Stimulated activated CD8-positive, alpha-beta memory T cell treated with anti-CD3 and anti-CD28 coated beads, Interleukin-2, amount 100 ng/mL, for 1 hour (primary cell): ENCODE measurements at places on chromosomes 7 and 10.
A peak's percentile ranks its signal among the peaks of the same experiment; 100 is the strongest.

DNA sequence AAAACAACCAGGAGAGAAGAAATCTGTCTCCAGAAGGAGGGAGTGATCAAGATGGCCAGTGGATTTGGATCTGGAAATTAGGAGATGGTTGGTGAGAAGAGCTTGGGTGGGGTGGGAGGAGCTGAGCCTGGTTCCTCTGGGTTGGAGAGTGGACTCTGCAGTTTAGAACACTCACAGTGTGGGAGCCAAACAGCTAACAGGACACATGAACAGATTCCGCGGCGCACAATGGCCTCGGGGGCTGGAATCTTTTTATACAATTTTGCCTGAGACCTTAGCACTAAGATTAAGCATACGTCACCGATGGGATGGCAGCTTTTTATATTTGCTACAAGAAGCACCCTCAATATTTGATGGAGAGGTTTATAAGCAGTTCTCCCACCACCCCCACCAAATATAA, 2.9 kb downstream of the ECHDC3 start:
- DNase-seq, result no peak

GRCh38 chr7:83579740-83580139, 69.2 kb downstream of the SEMA3E start:
- DNase-seq, result no peak

GRCh38 chr10:53990799-53991238, 810.2 kb downstream of the PCDH15 start:
- no peak for DNase-seq

DNA sequence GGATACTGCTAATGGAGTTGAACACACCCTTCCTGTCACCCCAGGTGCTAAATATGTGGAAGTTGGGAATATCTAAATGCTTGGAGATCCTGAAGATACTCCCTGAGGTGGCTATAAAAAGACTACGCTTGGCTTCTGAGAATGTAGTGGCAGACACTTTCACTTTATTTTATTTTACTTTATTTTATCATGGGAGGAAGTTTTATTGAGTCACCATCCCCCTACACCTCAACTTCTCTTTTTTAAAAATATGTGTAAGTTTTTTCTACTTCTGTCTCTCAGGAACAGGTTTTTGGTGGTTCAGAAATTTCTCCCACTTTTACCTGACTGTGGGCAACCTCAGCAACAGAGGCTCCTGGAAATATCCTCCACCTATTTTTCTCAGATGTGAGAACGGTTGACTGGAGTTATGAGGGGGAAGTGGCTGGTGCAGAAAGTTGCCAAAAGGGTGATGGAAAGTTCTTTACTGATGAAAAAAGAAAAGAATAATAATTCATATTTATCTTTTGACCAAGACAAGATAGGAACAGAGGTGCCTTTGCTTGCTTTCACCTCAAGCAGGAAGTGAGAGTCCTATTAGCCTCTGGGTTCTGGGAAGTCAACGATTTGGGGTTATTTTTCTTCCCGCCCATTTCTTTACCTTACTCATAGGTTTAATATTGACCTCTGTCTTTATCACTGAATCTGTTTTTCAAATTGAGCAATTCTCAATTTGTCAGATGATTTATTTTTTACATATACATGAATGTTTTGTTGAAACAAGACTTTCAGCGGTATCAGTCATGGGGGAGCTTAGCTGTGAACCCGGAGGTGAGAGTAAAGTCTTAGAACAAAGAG, 103.6 kb downstream of the AHR start:
- DNase-seq, result no peak

- no peak for DNase-seq
These were observed 101.8 kb downstream of the EGFR start for GRCh38 chr7:55120501-55121198.

GRCh38 chr10:241451-241850, 106.2 kb downstream of the ZMYND11 start:
- no peak for DNase-seq

DNA sequence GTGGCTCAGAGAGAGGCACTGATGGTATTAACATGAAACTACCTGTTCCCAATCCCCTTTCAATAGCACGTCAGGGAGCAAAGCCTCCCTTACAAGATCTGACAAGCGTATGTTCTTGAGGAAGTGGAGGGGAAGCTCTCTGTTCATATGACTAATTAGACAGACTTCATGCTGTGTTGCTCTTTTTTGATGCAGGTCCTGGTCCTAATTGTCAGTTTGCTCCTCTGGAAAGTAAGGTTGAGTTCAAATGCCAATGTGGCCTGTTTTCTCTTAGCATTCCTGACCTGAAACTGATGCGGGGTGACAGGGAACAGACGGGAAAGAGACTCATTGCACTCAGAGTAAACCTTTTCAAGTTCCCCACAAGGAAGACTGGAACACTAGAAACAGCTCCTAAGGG, 27.0 kb upstream of the TBX20 start:
- DNase-seq, result no peak

DNA sequence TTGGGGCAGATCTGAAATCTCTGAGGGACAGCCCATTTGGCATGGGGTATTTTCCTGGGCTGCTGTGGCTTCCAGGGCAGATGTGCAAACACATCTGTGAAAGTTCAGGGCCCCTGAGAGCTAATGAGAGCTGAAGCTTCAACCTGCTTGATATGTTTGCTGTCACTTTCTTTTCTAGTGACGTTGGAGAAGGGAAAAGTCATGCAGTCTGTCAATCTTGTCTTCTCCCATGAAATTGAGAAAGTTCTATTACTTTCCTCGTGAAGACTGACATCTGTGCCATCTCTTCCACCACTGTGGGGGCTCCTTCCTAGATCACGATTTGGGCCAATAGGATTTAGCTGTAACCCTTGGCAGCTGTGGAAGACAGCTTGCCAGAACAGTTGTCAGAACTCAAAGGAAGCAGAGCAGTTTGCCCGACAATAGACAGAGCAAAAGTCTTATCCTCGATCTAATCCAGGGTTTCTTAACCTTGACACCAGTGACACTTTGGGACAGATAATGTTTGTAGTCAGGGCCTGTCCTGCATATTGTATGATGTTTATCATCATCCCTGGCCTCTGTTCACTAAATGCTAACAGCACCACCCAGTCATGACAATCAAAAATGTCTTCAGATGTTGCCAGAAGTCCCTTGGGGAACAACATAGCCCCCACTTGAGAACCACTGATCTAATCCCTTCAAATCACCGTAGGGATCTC, 586.5 kb downstream of the LRMDA start:
- no peak for DNase-seq

DNA sequence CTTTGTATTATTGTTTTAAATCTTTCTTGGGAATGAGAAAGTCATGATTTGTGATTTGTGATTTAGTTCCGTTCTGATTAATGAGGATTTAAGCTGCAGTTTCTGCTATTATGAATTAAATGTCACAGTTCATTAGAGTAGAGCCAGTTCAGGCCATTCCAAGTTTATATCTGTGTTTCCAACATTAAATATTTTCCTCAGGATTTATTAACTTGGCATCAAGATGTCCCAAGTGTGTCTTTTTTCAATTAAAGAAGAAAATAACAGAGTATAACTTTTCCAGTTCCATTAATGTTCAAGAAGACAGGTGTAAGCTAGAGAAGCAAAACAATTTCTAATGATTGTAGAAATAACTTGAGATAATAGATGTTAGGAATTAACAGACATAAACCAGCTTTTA, 1183.2 kb upstream of the CELF2 start:
- no peak for DNase-seq

DNA sequence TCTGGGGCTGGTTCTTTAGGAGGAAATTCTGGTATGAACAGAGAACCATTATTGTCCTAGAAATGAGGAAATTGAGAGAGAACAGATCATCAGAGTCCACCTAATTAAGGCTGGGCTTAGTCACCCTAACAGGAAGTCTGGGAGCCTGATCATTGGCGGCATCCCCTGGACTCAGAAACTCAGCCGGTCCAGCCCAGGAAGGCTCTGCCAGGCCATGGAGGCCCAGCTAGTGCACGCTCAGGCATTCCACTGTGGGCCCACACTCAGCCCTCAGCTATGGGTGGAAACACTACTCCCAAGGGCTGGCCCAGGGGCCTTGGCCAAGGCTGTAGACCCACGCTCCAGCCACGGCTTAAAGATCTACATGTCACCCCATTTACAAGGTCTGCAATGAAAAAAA, 109.2 kb downstream of the PTPN20 start:
- no peak for DNase-seq

GRCh38 chr7:40525764-40526163, 391.0 kb downstream of the SUGCT start:
- DNase-seq, result no peak

- no peak for DNase-seq
These were observed 745 bp downstream of the TCERG1L start for GRCh38 chr10:131310551-131311401.

DNA sequence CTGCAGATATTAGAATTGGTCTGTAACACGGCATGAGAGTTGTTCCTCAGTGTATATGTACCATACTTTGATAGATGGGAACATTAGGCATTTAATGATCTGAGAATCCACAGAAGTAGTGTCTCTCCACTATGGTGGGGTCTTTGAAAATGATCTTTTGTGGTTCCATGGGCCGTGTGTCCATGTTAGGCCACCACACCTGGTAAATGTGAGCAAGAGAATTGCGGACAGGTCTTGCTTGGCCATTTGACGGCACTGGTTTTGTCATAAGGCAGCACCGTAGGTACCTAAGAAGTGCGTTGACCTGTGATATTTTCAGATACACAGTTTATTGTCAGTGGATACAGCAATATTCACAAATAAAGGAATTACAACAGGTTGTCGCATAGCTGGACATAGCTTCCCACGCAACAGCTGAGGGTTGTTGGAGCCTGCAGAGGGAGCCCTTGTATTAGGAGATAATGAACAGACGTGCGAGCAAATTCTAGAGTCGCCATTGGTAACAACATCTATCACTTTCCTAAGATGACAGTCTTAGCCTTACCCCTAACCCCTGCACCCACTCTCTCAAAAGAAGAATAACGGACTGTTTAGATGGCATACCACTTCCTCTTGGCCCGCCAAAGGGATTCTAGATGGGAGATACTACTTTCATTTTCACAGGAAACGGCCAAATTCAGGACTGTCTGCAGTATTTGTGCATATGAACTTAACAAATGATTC, 111.4 kb downstream of the COL28A1 start:
- peak; percentile 9 for DNase-seq

GRCh38 chr10:20105236-20105635, 289.0 kb downstream of the PLXDC2 start:
- no peak for DNase-seq

GRCh38 chr10:70462349-70462984, 16.1 kb upstream of the PALD1 start:
- DNase-seq, result no peak

DNA sequence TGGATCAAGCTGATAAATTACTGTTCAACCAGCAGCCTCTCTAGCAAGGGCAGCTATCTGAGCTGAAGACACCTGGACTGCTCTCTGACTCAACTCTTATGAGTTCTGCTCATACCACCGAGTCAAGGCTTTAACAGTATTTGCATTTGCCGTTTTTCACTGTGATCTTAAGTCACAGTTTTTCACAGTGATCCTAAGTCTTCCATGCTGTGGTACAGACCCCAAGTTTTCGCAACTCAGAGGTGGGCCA, 31.3 kb downstream of the PIP4K2A start:
- no peak for DNase-seq

DNA sequence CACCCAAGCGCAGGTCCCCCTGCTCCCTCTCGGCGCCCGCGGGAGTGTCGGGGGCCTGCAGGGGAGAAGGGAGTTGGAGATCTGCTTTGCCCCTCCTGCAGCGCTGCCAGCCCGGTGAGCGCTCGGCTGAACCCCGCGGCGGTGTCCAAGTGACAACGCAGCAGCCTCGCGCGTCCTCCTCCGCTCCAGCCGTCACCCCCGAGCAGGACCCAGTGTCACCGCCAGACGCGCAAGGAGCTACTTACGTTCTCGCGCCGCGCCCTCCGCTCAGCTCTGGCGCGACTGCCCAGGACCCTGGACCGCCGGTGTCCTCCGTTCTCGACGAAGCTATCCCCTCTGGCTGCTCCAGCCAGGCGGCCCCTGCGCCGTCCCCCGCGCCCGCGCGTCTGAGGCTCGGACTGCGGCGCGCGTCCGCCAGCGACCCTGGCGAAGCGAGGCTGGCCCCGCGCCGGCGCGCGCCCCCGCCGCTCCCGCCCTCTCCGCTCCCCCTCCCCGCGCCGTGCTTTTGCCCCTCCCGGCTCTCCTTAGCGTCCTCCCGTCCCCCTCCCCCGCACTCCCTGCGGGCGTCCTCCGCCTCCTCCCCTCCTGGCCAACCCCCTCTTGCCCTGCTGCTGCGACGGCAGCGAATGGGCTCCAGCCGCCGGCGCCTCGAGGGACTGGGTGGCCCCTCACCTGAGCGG, at the start of gene NRCAM:
TSS of gene NRCAM (minus strand) at position 439 of the 680 bp plus-strand sequence. CDS start 216,372 bp downstream, outside the sequence.
- DNase-seq, result no peak

DNA sequence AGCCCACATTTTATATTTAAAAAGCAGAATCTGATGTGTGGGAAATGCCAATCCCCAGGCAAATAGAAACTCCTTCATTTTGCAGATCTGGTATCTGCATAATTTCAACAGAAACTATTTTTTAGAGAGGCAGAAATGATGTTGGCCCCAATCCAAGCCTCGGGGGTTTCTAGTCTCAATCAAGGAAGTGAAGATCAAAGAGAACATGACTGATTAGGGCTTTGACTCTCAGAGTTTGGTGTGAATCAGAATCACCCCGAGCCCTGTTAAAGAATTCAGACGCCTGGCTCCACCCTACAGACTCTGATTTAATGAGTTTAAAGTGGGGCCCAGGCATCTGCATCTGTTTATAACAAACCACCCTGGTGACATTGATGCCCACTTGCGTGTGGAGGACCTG, 36.7 kb upstream of the UBE2H start:
- DNase-seq, result peak; percentile 6

DNA sequence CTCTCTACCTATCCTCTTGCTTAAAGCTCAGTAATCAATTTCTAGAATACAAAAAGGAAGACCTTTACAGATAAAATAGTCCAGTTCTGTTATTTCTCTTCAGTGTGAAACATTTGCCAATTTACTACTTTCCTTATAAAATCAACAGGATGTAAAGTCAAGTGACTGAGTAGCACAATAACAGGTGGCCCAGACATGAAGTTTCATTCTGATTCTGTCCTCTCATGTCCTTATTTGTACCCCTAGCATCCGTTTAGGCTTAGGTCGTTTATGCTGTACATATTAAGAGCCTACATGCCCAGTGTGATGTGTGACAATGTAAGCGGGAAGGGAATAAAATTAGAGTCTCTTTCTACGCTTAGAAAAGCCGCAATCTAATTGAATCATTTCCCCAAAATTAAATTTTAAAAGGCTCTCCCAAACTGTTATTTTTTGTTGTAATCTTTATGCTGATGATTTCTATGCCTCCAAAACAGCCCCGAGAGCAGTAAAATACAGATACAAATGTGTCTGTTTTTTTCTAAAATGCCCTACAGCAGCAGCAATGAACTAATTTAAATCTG, 29.1 kb downstream of the EPC1 start:
- no peak for DNase-seq

- no peak for DNase-seq
These were observed 20.3 kb upstream of the KLF6 start for GRCh38 chr10:3805201-3805790.
